ENCODE measurements at places on chromosomes 3 and 15. TPM values are rescaled to one million over a fixed set of nuclear protein-coding genes. Genes with fewer than 3 reads are reported as not detected.
A peak's percentile ranks its signal among the peaks of the same experiment; 100 is the strongest.

KLHL40 gene
- total RNA-seq = not detected

GLCE gene
- 11.1 TPM for total RNA-seq

- no peak for DNase-seq
Measured at GRCh38 chr3:143634991-143635390, 213.3 kb downstream of the SLC9A9 start.

- peak; percentile 75 for DNase-seq
Measured at GRCh38 chr3:10015461-10015904, 10.8 kb upstream of the FANCD2 start.

- DNase-seq = no peak
Measured at GRCh38 chr15:99917252-99917651, 184.0 kb upstream of the LYSMD4 start.

- no peak for DNase-seq
Measured at GRCh38 chr15:99956820-99957641, 223.8 kb upstream of the LYSMD4 start.

All from PC-3 (cell line).